T-helper 2 cell (primary cell): ENCODE measurements at places on chromosomes 11 and 22.

DNA sequence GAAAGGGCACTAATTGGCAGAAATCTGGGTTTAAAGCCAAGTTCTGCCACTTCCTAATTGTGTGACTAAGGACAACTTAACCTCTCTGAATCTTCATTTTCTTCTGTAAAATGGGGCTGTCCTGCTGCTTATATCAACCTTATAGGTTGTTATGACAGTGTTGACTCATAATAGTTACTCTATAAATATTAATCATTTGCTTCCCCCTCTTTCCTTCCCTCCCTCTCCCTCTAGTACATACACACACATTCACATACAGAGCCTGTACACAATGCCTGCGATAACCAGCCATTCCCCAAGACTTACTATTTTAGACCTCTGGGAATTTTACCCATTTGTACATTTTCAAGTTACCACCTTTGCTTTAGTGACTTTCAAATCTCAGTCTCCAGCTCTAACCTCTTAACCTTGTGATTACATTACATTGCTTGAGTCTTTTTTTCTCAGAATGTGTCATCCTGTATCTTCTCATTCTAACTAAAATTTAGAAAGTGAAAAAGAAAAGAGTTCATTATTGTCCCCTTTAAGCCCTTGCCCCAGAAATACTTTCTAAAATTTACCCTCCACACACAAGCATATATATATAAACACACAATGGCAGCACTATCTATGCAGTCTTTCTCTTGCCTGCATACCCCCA, 31.9 kb downstream of the GDPD4 start:
- DNase-seq, result no peak

GRCh38 chr22:23500508-23501260, 79.4 kb downstream of the IGLL1 start:
- DNase-seq, result no peak

DNA sequence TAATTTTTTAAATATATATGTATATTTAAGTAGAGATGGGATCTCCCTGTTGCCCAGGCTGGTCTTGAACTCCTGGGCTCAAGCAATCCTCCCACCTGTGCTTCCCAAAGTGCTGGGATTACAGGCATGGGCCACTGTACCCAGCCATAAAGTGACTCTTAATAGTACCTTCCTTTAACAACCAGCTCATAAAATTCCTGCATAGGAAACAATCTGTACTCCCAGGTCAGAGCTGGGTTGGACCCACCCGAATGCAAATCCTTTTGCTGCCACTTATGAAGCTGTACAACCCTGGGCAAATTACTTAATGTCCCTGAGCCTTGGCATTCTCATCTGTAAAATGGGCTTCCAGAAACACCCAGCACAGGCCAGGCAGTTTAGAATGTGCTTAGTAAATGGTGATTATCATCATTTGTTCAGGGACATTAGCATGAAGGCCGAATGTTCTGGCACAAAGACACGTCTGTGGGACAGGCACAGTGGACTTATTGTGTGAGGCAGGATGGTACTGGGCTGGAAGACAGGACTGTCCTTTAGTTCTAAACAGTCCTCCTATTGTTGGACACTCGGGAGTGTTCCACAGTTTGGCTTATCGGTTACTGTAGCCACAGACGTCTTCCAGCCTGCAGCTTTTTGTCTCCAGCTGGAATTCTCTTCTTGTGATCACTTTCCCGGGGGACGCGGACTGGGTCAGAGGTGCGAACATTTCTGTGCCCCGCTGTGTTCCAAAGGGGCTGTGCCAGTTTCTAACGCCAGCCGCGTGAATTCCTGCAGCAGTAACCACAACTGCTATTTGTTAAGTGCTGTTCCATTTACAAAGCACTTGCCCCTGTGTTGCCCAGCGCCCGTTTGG, 6.0 kb downstream of the PDXP start:
- no peak for DNase-seq

GRCh38 chr22:45877651-45878050, 99.3 kb downstream of the WNT7B start:
- DNase-seq, result no peak

- DNase-seq, result no peak
Observed at GRCh38 chr22:19762568-19763457, 2.2 kb downstream of the TBX1 start.

- peak; percentile 73 for DNase-seq
Observed at GRCh38 chr11:65013130-65013887, 651 bp upstream of the ARL2 start.

DNA sequence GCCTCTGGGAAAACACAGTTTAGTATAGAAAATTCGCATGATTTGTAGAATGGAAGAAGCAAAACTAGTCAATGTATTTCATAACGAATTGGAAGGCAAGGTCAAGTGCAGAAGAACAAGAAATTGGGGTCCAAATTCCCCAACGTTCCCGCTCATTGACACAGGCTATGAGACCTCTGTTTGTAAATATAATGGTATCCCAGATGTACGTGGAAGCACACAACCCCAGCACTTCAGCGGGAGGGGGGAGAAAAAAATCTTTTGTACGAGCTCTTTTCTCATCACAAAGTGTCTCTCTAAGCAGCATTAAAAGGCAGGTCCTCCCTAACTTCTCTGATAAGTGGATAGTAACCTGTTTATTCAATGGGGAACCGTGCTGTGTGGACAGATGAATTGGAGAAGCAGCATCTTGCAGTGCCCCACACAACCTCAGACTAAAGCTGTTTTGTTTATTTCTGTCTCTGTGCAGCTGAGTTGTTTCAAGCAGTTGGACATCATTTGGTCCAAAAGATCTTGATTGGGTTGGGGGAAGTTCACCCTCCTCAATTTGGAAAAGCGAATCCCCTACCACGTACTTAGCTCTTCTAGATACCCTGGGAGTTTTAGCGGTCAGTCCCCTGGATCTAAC, 1.1 kb upstream of the GAB2 start:
- DNase-seq, result no peak

- DNase-seq, result no peak
Observed at GRCh38 chr11:34464591-34465051, 25.9 kb downstream of the CAT start.

DNA sequence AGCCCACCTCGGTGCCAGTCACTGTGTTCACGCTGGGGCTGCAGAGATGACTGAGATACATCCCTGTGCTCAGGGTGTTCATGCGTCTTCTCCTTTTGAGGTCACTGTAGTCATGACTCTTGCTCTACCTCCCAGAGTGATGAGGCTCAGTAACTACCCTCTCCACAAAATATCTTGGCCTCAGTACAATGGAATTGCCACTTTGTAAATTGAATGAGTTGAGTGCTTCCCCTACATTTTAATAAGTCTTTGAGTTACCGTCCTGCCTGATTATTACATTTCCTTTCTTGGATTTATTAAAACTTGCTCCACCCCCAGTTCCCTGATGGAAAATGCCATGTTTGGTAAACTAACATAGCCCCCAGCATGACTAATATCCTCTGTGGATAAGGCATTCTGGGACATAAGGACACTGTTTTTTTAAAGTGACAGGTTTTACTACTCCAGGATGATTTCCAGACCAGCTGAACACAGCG, 15.9 kb downstream of the PRSS23 start:
- DNase-seq, result no peak

DNA sequence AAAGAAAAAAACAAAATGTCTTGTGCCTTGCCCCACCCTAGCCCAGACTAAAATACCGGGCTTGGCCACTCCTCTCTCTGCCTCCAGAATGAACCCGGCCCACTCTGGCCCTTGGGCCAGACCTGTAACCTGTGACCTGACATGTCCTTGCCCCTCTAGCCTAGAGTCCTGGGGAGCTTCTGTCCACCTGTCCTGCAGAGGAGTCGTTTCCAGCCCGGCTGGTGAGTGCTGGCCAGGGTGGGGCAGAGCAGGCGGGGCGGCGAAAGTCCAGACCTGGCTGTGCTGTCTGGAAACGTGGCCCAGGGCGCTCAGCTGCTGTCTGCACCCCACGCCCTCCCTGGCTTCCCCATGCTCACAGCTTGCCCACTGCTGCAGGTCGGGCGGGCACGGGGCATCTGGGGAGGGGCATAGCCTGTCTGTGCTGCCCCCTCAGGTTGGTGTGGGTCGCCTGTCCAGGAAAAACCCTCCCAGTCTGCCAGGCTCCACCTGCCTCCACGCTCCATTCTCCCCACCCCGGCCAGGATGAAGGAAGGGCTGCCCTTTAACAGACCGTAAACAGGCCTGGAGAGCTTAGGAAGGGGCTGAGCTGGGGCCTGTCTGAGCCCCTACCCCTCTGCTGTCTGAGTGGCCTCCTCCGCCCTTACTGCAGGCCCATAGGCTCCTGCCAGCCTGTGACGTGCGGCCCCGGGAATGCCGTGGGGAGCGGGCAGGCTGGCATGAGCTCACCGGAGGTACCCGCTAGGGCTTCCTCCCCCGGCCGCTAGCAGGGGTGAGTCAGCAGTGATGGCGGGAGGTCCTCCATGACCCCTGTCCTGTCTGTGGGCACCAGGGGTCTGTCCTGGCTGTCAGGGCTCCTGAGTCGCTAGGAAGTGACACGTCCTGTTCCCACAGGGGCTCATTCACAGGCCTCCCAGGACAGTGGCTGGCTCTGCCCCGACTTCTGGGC, 1.9 kb downstream of the CD151 start:
- DNase-seq, result no peak

DNA sequence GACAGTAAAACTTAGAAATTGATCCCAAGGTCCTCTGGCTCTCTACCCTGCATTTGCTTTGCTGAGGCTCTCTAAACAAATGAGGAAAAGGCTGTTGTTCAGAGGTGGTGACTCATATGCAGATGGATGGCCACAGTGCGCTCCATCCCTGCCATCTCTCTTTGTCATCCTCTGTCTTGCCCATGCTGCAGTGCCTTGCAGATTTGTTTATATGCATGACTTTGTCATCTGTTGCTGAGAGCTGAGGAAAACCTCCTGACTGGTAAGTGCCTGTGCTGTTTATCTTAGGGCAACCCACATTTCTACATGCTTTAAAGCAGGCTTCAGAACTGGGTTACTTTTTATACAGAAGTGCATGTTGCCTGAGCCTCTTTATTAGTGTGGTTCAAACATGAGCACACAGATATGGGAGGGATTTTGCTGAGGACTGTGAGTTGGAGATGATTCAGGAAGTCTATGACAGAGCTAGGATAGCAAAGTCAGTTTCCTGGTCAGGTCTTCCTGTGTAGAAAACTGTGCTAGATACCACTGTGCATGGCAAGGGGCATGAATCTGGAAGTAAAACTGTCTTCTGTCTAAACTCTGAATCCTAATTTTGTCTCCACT, 57.4 kb downstream of the JAM3 start:
- DNase-seq, result no peak

DNA sequence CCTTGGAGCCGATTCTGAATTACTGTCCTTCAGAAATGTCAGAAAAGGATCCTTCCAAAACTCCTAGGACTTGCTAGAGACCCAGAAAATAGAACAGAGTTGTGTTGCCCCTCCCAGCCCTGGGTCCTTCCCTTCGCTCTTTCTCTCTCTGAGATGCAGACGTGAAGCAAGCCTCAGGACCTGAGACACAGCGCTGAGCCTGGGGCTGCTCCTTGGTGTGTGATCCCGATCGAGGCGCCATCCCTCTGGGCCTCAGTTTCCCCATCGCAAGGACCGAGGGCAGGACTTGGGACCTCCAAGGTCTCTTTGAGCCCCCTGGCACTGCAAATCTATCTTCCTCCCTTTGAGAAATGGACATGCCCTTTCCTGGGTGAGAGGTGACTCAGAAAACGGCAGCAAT, 533.5 kb downstream of the TBC1D22A start:
- no peak for DNase-seq
